NAMALWA (cell line): ENCODE measurements at places on chromosomes 4 and X.

GRCh38 chrX:10603612-10604011 lies 16.8 kb downstream of the MID1 start:
- no peak for DNase-seq

DNA sequence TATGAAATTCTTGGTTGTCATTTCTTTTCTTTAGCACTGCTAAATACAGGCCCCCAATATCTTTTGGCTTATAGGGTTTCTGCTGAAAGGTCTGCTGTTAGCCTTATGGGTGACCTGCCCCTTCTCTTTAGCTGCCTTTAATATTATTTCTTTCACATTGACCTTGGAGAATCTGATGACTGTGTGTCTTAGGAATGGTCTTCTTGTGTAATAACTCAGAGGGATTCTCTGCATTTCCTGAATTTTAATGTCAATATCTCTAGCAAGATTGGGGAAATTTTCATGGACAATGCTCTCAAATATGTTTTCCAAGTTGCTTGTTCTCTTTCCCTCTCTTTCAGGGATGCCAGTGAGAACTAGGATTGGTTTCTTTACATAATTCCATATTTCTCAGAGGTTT lies 292.4 kb downstream of the SLC7A11 start:
- no peak for DNase-seq

GRCh38 chr4:119246177-119246733 lies 33.7 kb downstream of the USP53 start:
- no peak for DNase-seq

DNA sequence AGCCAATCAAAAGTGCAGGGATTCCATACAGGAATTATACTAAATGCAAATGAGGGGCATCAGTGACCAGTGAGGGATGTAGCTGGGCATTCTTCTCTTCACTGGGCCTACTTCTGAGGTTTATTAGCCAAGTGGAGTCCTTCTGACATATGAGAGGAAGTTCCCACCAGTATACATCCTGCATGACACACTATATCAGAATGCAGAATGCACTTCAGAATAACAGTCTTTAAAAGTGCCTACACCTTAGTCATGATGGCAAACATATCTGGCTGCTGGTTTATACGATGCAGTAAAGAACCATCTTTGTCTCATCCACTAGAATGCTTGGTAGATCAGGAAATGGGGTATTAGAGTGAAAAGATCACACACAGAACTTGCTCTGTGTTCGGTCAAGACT lies 180.3 kb upstream of the PPARGC1A start:
- DNase-seq: no peak

- DNase-seq: no peak
These were observed 23.4 kb upstream of the XK start for GRCh38 chrX:37662181-37662580.

DNA sequence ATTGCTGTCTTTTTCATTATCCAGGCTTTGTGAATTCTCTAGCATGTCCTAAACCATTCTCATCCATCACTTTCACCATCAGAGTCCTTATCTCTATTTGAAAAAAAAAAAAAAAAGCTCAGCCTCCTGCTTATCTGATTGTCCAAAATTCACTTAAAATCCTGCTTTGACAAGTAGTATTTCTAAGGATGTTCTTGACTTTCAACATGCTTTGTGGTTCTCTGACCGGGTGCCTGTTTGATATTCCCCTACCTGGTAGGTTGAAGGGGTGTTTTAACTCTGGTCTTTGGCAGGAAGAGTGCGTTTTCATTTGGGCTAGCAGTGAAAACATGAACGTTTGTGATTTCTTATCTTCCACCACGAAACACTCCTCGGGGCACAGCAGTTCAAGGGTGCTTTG lies 17.3 kb upstream of the BBS12 start:
- DNase-seq: no peak

DNA sequence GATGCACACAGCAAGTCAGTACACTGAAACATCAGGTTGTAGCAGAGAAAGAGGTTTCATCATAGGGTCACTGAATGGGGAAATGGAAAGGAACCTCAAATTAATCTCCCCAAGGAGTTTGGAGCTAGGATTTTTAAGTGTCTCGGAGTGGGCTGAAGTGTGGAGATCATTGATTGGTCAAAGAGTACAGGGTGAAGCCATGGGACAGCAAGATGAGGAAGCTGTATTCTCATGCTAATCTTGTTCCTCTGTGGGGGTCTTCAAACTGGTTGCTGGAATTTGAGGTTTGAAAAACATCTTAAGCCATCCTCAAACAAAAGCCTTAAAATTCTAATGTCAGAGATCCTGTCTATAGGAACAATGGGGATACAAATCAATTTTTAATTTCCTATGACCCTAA lies 78.8 kb upstream of the TEX13A start:
- DNase-seq: no peak
